ENCODE measurements at places on chromosomes 12 and 14. TPM values are rescaled to one million over a fixed set of nuclear protein-coding genes. Genes with fewer than 3 reads are reported as not detected.

GRCh38 chr14:96136371-96137005 lies 68.2 kb upstream of the BDKRB2 start:
- H3K27ac ChIP-seq, result no peak overlapping the region
- no peaks in the 10 kb centered on the region for H3K4me1 ChIP-seq
- DNase-seq, result no peak
- no peak overlapping the region for H3K4me3 ChIP-seq

DNA sequence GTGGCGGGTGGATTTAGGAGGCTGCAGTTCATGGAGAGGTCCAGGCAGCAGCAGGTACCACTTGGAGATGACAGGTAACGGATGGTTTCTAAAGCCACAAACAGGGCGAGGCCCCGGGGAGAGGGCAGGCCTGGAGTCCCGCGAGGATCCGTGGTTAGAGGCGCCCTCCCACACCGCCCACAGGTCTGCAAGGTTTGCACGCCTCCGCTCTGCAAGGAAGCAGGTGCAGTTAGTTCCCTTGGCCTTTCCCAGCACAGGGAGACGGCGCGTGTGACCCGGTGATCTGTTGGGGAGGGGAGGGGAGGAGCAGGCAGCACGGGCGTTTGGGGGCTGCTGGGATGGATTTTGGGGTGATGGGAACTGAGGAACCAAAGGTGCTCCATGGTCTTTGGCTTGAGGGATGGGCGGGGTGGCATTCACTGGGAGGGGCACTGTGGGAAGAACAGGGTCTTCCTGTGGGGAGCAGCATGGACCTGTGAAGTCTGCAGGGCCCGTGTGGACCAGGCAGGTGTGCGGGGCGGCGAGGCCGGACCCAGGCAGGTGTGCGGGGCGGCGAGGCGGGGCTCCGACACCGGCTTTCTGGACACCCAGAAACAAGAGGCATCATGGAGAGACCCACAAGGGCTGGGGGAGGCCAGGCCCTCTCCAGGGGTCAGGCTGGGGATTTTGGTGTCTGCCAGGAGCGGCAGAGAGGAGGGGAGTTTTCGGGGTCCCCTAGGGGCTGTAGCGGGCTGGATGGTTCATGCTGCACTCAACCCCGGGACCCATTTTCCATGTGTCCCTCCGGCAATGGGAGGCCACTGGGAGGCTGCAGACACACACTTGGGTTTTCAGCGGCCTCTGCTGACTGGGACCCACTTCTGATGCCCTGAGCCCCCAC lies 29.1 kb downstream of the NOC4L start:
- no peak overlapping the region for H3K4me3 ChIP-seq
- H3K27me3 ChIP-seq, result peaks cover 11% of the 10 kb centered on the region
- H3K27ac ChIP-seq, result no peak overlapping the region

DNA sequence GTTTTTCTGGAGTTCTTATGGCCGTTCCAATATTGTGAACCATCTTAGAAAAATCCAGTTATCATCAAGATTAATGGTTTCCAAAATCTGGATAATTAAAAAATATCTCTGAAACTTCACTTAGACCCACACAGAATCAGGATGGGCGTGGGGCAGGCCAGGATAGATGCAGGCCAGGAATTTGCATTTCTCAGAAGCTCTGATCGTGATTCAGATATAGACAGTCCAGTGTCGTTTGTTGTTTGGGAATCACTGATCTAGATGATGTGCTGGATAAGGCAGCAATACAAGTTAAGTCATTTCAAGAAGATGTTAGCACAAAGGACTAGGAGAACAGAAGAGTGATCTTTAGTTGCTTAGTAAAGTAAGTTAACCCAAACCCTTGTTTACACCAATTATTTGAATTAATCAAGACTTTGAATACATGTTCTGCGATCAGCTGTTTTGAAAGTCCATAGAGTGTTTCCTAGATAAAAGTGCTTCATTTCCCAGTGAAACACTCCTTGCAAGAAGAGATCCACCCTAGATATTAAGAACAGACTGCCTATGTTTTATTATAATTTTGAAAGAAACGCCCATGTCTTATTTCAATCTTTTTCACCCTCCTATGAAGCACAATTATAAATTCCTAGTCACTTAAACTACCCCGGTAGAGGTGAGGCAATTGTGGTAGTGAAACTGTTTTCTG lies 90.9 kb downstream of the NEDD1 start:
- H3K36me3 ChIP-seq, result no peaks in the 10 kb centered on the region
- H3K4me3 ChIP-seq, result no peak overlapping the region
- H3K27me3 ChIP-seq, result peaks cover 18% of the 10 kb centered on the region
- H3K27ac ChIP-seq, result no peak overlapping the region
- DNase-seq, result no peak

DNA sequence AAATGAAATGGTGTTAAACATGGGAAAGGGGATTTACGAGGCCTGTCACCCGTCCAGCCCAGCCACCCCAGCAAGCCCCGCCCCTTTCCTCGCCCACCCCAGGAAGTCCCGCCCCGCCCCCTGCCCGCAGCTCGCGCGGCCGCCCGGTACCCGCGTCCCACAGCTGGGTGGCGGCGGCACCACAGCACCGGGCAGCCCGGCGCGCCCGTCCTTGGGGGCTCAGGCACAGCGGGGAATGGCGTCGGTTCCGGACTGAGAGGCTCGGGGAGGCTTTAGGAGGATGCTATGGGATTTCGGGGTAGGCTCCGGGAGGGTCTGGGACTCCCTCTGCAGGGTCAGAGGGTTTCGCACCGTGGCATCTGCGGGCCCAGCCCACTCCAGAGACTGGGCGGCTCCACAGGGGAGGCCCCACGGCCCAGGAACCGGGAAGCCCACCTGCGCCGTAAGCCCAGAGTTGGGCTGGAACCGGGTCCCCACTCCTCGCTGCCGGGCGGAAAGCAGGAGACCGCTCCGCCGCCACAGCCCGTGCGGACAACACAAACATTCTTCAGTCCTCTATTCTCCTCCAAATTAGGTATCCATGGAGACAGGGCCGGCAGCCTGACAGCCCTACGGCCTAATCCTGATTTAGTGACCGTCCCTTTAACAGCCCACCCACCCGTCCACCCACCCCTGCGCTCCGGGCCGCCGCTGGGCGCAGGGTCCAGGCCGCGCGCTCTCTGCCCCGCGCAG lies 1.4 kb downstream of the FIGNL2 start:
- peak overlapping the region; percentile 63 for H3K4me3 ChIP-seq
- peaks cover 12% of the 10 kb centered on the region for H3K4me1 ChIP-seq
- H3K36me3 ChIP-seq, result no peaks in the 10 kb centered on the region
- no peak overlapping the region for H3K27ac ChIP-seq

Gene NAV3
- not detected for total RNA-seq

- DNase-seq, result no peak
- H3K36me3 ChIP-seq, result no peaks in the 10 kb centered on the region
Measured at GRCh38 chr14:54123841-54124240, 167.2 kb upstream of the BMP4 start.

DNA sequence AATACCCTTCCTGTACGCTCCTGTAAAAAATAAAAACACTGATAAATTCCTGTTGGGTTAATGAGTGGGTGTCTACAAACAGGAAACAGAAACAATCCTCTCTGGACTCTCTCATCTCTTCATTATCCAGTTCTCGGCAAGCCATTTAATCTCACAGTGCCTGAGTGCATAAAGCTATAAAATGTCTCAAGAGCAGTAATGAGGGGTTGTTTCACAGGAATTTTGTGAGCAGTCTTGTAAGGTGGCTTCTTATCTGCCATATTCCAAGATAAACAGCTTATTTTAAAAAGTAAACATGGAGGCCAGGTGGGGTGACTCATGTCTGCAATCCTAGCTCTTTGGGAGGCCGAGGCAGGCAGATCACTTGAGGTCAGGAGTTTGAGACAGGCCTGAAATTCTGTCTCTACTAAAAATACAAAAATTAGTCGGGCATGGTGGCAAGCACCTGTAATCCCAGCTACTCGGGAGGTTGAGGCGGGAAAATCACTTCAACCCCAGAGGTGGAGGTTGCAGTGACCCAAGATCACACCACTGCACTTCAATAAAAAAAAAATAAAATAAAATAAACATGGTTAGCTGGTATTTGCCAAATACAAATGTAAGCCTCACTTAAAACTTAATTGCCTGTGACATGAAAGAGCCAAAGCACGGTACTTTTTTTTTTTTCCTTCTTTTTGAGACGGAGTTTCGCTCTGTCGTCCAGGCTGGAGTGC lies 54.0 kb downstream of the CLIP1 start:
- H3K4me1 ChIP-seq, result peaks cover 22% of the 10 kb centered on the region
- H3K36me3 ChIP-seq, result peaks cover 14% of the 10 kb centered on the region
- no peak for DNase-seq
- H3K27me3 ChIP-seq, result no peaks in the 10 kb centered on the region
- H3K27ac ChIP-seq, result no peak overlapping the region
- H3K4me3 ChIP-seq, result no peak overlapping the region

DNA sequence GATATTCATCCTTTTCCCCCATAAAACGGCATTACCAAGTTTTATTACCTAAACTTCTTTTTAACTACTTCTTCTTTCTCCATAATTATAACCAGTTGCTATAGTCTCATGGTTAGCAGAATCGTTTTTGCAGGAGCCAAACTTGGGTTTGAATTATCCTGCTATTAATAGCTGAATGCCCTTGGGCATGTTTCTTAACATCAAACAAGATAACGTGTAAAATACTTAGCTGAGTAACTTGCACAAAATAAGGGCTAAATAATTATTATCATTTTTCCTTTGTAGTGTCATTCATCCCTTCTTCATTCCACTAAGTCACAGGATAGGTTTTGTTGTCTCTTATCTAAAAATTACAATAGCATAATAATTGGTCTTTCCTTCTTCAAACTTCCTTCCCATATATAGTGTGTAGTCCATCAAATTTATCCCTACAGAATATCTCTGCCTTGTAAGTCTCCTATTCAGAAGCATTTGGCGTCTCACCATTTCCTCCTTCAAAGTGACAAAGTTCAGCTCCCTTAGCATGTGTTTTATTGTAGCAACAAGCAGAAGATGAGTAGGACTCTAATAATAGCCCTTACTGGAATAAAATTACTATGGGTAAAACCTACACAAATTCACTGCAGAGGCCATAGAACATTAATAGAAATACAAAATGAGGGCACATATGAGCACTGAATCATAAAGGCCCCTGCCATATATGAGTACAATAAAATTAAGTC lies 63.8 kb downstream of the FAR2 start:
- H3K27me3 ChIP-seq, result no peaks in the 10 kb centered on the region
- no peak overlapping the region for H3K27ac ChIP-seq
- no peaks in the 10 kb centered on the region for H3K4me1 ChIP-seq
- H3K36me3 ChIP-seq, result no peaks in the 10 kb centered on the region
- no peak overlapping the region for H3K4me3 ChIP-seq

GRCh38 chr12:63348556-63348955 lies 197.6 kb upstream of the AVPR1A start:
- no peak overlapping the region for H3K27ac ChIP-seq
- DNase-seq, result no peak
- no peaks in the 10 kb centered on the region for H3K27me3 ChIP-seq
- no peaks in the 10 kb centered on the region for H3K36me3 ChIP-seq

GRCh38 chr12:113793250-113793649 lies 172.9 kb downstream of the RBM19 start:
- no peaks in the 10 kb centered on the region for H3K27me3 ChIP-seq
- no peak overlapping the region for H3K27ac ChIP-seq
- DNase-seq, result no peak
- no peak overlapping the region for H3K4me3 ChIP-seq

Gene GALNT8
- 0.38 TPM for total RNA-seq

GRCh38 chr12:126385785-126386184 lies 1320.5 kb downstream of the AACS start:
- H3K27ac ChIP-seq, result no peak overlapping the region
- DNase-seq, result no peak
- H3K4me3 ChIP-seq, result no peak overlapping the region
- H3K36me3 ChIP-seq, result no peaks in the 10 kb centered on the region
- H3K27me3 ChIP-seq, result no peaks in the 10 kb centered on the region

GRCh38 chr12:2222691-2223090 lies 169.9 kb downstream of the CACNA1C start:
- no peak overlapping the region for H3K4me3 ChIP-seq
- H3K27me3 ChIP-seq, result peaks cover 2% of the 10 kb centered on the region
- no peaks in the 10 kb centered on the region for H3K4me1 ChIP-seq
- no peaks in the 10 kb centered on the region for H3K36me3 ChIP-seq
- no peak for DNase-seq

Gene ADAM21
- not detected for total RNA-seq

GRCh38 chr12:685388-685787 lies 22.1 kb upstream of the NINJ2 start:
- peaks cover 31% of the 10 kb centered on the region for H3K4me1 ChIP-seq
- H3K4me3 ChIP-seq, result peak overlapping the region; percentile 24

Gene CEP83
- 26.5 TPM for total RNA-seq

Gene PRB2
- total RNA-seq, result not detected

Data from activated CD8-positive, alpha-beta T cell treated with anti-CD3 and anti-CD28 coated beads for 36 hours (primary cell).